HS-27A (cell line): ENCODE measurements at places on chromosomes 3 and 15.

GRCh38 chr3:23396746-23397145 lies 193.6 kb downstream of the UBE2E2 start:
- DNase-seq = no peak

DNA sequence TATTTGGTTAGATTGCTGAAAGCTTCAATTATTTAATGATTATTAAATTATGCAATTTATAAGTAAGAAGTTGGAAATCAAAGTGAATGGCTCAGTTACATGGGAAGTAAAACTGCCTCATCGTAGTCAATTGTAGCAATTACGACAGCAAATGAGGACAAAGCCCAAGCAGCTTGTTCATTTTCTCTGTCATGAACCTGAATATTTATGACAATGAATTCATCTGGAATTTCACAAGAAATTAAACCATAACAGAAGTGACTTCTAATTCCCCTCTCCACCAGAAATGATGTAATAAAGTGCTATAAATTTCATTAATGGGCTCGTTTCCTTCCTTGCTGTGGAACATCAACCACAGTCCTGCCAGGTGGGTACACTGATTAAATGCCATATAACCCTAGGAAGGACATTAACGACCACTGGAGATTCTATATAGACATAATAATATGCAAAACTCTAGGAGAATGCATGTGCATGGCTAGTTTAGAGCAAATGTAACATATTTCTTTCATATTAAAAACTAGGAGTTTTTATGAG lies 273.8 kb upstream of the DCBLD2 start:
- no peak for DNase-seq

DNA sequence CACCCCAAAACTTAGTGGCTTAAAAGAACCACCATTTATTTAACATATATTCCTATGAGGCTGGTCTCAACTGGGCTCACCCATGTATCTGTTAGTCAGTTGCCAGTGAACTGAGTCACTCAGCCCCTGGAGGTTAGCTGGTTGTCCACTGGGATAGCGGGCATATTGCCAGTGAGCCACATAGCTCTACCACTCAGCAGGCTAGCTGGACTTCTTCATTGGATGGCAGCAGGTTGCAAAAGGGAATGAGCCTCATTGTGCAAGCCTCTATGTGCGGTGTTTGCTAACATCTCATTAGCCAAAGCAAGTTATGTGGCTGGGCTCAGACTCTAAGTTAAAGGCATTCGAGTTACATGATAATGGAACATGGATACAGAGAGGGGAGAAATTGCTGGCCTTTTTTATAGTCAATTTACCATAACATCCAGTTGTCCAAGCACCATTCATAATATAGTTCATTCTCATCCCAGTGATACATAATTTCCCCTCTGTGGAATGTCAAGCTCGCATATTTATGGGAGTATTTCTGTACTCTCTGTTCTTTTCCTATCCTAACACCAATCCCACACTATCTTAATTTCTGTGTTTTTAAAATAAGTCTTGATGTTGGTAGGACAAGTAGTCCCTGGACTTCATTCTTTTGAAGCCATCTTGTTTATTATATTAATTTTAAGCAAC lies 8.7 kb downstream of the BTD start:
- peak; percentile 91 for DNase-seq

GRCh38 chr3:17125738-17126442 lies 241.1 kb downstream of the PLCL2 start:
- no peak for DNase-seq

DNA sequence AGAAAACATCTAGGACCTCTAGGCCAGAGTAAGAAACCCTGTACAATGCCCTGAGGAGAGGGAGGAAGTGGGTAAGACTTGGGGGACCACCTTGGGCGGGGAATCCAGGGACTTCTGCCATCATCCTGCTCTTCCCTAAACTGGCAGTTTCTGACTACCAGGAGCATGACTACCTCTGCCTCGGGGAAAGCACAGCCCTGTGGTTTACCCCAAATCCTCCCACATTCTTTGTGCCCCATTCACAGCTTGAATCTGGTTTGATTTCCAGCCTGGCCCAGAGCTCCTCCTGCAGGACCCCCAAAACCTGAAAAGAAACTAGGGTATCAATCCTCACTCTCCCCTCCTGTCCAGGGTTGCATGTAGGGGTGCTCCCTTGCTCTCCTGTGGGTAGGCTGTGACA lies 4.7 kb downstream of the C3orf18 start:
- peak; percentile 35 for DNase-seq

DNA sequence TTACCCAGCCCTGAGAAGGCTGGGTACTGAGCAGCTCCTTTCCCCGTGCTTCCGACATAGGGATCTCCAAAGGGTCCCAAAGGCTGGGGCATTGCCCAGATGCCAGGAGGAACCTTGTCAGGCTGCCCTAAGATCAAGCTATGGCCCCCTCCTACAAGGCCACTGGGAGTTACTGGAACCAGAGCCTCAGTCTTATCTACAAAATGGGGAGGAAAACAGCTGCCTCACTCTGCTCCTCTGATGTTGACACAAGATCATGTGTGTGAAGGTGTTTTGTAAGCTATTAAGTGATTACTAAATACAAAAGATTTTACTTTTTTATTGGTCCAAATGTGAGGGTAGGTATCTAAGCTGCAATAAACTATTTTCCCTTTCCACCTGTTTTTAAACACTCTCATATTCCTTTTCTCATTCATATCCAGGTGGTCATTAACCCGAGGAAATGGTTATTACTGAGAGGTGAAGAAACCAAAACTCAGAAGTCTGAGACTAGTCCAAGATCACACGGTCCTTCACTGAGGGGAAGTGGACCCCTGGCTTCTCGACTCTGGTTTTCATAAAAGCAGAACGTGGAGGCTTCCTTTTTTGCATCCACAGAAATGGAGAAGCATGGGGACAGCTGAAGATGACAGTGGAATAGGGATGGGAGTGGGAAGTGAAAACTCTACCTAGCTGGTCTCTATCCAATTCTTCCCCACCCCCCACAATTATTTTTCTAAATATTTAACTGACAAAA lies 1.7 kb downstream of the ARPIN start:
- no peak for DNase-seq

DNA sequence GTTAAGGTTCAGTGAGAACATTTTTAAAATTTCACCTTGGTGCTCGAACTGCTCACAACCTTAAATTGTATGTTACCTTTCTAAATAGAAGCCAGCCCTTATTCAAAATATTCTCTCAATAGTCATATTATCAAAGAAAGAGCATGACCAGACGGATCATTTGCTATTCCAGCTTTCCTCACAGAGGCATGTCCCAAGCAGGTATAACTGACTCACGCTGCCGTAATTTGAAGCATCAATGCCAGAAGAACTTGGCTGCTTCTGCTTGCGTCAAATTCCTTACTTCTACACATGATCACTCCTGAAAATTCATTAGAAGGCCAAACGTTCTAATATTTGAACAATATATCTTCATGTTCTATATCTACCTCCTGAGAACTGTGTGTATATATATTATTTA lies 69.5 kb upstream of the VGLL4 start:
- no peak for DNase-seq

- no peak for DNase-seq
Observed at GRCh38 chr15:61038387-61038786, 190.7 kb downstream of the RORA start.

- DNase-seq = no peak
Observed at GRCh38 chr15:38828031-38828532, 263.5 kb upstream of the RASGRP1 start.

- no peak for DNase-seq
Observed at GRCh38 chr3:159616234-159616825, 372.3 kb upstream of the IL12A start.

- no peak for DNase-seq
Observed at GRCh38 chr3:190709351-190709773, 153.1 kb downstream of the GMNC start.

DNA sequence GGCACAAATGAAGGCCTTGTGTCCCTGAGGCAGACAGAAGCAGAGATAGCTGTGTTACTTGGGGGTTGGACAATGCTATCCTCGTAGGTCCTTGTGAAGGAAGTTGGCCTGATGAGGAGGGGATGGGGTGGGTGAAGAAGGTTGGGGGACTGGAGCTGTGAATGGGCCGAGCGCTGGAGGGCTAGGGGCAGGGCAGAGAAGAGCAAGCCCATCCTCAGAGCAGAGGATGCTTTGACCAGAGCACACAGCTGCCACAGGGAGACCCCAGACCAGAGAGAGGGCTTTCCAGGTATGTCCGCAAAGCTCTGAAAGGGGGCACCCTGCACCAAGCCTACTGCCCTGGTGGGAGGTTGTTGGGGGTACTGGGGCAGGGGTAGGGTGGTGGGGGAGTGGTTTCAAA lies 5.7 kb upstream of the TBC1D2B start:
- DNase-seq = no peak

DNA sequence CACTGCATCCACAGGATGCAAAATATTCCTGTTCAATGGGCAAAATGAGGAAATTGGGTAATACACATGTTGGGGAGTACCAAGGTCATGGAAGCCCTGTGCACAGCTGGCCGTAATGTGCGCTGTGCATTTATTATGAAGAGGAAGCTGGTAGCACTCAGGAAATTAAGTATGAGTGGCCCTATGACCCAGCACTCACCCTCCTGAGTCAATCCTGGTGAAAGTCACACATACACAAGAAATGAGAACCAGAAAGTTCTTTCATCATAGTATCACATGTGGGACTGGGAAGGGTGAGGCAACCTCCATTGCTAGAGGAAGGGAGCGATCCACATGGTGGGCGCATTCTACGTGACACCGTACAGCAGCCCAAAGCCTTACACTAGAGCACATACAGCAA lies 11.4 kb upstream of the PRR20G start:
- DNase-seq = no peak

GRCh38 chr3:44632193-44632592 lies 7.4 kb downstream of the ZNF197 start:
- DNase-seq = no peak

DNA sequence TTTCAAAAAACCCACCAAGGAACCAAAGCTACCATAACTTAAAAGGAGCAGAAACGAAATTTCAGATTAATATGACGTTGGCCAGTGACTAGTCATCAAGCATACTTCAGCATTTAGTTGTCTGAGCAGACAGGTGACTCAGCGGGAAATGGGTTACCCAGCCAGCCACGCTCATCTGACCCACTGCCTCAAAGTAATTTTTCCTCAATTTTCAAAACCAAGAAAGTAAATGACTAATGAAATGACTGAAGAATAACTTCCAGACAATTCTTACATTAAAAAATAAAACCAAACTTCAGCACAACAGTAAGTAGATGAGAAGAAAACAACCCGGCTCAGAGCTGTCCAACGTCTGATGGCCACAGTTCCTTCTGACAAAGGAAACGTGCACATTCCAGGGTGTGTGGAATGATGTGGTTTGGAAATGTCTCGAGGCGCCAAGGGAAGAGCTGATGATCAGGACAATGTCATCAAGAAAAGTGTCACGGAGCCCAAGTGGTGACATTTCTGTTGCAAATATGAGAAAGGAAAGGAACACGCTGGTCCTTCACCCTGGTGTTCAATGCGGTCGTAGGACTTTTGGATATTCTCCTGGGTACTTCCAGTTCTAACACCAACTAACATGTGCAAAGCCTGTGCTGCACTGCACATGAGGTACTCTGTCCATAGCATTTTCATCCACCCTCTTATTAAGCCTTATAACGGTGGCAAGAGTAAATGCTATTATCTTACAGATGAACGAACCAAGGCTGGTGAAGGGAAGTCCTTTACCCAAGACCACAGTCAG lies 79.1 kb downstream of the FOXP1 start:
- peak; percentile 85 for DNase-seq
